ENCODE measurements at places on chromosomes 16 and 17. TPM values are rescaled to one million over a fixed set of nuclear protein-coding genes. Genes with fewer than 3 reads are reported as not detected.

The SLC6A2 gene
- total RNA-seq = not detected

The SLC35G6 gene
- not detected for total RNA-seq

The HSD11B2 gene
- not detected for total RNA-seq

The RHBDL3 gene
- total RNA-seq = 0.57 TPM

The GP1BA gene
- total RNA-seq = 0.23 TPM

The ZNF597 gene
- total RNA-seq = not detected

The CCL16 gene
- not detected for total RNA-seq

The CLEC10A gene
- not detected for total RNA-seq

Measured in Daoy (cell line).